ENCODE measurements at places on chromosomes 5 and 9.

DNA sequence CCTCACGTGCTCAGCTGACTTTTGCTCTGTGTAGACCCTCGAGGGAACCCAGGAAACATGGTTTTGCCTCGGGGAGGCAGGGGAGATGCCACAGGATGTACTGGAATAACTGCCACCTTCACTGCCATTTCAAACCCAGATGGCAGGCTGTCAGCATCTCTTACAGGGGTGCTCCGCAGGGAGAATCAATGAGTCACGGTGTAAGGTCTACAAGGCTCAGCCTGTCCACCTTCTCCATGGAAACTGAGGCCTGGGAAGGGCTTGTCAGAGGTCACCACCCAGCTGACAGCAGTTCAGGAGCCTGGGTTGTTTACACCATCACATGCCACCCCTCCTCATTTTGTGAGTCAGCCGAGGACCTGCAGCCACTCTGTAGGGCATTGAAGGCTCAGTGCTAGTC lies 30.8 kb downstream of the DAB2IP start:
- no peak for DNase-seq

DNA sequence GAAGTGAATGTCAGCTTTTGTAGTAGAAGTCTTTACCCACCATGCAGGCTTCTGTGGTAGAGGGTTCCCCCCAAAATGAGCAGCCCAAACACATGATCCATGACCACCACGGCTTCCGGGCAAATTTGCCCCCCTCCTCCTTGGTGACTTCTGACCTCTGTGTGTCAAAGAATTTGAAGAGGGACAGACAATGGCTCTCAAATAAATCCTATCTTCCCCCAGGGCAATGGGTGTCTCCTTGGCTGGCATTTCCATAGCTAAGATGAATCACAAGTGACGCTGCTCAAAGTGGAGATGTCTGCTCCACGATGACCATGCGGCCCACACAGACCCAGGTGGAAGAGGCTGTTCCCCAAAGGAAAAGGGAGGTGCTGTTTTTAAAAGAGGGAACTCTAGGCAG lies 30.2 kb upstream of the BOD1 start:
- no peak for DNase-seq

DNA sequence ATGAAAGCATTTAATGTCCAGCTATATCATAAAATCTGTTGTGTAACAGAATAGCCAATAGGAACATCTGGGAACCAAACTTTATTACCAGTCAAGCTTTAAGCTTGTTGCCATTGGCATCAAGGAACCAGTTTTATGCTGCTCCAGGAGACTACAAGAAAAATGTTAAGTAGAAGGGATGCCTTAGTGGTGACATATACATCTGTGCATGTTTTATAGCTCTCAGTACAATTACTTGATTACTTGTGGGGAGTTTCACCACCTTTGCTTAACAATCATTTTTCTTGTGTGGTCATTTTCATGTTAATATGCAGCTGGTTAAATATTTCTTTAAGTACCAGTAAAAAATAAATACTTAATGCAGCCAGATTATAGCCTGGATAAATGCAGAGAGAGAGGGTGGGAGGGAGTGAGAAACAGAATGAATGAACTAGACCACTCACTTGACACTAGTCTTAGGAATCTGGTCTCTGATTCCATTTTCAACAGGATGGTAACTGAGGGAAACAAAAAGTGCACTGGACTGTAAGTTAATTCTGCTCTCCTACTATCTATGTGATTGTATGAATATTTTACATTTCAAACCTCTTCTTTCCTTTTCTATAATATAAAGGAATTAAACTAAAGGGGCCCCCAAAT lies 35.7 kb upstream of the LURAP1L start:
- no peak for DNase-seq

GRCh38 chr5:174698156-174698555 lies 26.2 kb upstream of the MSX2 start:
- no peak for DNase-seq

- no peak for DNase-seq
These were observed 174.4 kb downstream of the CHSY3 start for GRCh38 chr5:130078661-130079060.

DNA sequence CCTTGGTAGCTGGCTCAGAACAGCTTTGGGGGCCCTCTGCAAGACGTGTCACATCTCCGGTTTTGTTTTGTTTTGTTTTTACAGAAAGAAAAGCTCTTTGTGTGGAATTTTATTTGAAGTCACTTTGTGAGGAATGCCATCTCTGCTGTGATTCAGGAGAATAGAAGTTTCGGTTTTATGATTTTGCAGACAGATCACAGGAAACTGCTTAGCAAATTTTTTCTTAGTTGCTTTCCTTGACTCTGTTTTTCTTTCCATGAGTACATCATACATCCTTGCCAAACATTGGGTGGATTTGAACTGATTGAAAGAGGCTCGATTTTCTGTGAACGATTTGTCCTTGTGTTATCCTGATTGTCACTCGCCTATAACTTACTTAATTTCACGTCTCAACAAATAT lies 5.1 kb downstream of the SEMA5A start:
- no peak for DNase-seq

- no peak for DNase-seq
These were observed 16.1 kb downstream of the NOTCH1 start for GRCh38 chr9:136529516-136530460.

- no peak for DNase-seq
These were observed 158.3 kb downstream of the KCTD16 start for GRCh38 chr5:144328980-144329379.

DNA sequence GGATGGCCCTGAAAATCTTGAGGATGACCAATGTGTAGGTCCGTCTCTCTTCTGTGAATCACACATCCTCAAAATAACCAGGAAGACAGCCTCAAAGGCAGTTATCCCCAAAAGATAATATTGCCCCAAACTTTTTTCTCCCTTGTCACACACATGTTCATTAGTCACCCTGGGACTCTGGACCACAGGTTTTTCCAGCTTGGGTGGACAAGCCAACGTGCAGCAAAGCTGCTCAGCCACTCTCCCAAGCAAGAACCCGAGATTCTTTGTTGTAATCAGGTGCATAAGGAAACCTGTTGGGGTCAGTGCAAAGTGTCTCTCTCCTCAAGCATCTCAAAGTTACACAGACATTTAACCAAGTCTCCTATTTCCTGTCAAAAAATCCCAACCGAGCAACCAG lies 196.6 kb downstream of the GNA14 start:
- DNase-seq: no peak

DNA sequence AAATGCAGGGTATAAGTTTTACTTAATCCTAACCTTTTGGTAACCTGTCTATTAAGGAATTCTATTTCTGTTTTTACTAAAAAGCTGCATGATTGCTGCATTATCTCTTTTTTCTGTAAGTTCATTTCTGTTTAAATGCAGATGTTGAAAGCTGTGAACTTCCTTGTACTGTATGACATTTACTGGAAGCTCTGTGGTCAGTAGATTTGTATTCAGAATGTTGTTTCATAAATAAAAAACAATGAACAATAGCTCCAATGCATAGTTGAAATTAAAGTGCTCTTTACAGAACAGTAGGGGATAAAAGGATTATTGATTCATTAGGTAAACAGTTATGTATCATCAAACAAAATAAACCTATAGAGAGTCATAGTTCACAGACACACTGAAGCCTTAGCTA lies 46.5 kb upstream of the FKTN start:
- no peak for DNase-seq

GRCh38 chr9:100083448-100084127 lies 15.2 kb downstream of the ERP44 start:
- no peak for DNase-seq

DNA sequence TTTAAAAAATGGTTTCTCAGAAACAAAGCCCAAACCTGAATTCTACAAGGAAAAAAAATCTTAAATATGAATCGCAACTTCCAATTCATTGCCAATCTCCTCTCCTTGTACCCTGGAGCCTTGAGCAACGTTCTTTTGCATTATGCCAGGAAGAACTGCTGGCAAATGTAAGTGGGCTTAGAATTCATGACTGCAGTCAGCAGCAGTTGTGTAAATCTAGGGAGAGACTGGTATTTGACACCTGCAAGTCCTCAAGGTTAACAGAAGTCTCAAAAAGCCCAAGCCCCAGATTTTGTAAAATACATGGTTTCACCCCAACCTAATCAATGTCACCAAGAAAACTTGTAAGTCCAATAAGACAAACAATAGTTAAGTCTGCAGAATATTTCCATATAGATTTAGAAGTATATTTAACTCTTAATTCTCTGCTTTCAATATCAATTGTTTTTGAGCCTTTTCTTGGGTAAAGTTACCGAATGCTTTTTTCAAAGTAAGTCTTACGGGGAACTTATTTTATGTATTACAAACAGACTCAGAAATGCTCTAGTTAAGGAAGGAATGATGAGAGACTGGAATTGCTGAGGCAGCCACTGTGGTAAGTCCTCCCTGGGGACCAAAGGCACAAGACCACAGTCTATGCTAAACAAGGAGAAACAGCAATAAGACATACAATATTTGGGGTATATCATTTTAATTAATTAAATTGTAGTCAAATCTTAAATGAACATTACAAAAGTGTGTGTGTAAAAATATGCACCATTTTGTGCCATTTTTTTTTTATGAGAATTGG lies 31.3 kb downstream of the ELL2 start:
- no peak for DNase-seq

DNA sequence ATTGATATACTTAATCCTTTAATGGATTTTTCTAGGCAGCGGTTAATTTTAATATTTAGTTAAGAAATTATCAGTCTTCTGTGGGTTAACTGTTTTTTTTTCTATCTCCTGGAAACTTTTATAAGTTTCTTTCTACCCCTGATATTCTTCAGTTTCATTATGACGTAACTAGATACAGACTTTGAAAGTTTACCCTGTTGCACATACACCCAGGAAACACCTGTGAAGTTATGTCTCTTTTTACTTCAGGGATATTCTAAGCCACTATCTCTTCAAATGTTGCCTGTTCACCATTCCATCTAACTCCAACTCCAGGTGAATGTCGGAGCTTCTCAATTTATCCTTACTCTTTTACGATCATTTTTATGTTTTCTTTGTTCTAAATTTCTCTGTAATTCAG lies 329.0 kb downstream of the ICE1 start:
- no peak for DNase-seq

GRCh38 chr9:36961561-36962325 lies 72.3 kb downstream of the PAX5 start:
- no peak for DNase-seq

DNA sequence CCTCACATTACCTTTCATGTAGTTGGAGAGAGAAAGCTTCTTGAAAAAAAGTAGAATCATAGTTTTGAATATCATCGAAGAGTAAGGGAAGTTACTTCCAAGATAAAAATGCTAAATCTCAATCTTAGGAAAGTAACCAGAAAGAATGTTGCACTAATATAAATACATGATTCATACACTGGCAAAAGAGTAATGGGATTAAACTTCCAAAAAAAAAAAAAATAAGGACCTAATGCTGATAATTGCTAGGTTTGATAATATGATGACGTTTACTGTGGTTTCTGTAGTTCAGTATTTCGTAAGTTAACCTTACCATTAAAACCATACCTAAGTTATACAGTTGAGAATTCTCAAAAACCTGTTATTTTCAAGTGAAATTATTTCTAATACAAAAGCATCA lies 573.8 kb upstream of the CDH9 start:
- no peak for DNase-seq

DNA sequence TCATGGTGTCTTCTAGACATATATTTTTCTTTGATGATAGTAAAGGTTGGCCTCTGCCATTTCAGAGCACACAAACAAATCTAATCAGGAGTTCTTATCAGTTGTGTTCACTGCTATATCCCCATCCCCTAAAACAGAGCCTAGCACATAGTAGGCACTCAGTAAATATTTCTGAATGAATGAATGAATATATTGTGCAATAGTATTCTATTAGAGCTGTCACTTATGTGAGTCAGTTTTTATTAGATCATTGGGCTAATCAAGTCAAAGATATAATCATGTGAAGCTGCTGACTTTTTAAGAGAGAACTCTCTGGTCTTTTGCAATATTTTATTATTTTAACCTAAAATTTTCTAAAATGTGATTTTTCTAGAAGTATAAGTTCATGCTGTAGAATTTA lies 84.2 kb downstream of the CHSY3 start:
- DNase-seq: no peak

DNA sequence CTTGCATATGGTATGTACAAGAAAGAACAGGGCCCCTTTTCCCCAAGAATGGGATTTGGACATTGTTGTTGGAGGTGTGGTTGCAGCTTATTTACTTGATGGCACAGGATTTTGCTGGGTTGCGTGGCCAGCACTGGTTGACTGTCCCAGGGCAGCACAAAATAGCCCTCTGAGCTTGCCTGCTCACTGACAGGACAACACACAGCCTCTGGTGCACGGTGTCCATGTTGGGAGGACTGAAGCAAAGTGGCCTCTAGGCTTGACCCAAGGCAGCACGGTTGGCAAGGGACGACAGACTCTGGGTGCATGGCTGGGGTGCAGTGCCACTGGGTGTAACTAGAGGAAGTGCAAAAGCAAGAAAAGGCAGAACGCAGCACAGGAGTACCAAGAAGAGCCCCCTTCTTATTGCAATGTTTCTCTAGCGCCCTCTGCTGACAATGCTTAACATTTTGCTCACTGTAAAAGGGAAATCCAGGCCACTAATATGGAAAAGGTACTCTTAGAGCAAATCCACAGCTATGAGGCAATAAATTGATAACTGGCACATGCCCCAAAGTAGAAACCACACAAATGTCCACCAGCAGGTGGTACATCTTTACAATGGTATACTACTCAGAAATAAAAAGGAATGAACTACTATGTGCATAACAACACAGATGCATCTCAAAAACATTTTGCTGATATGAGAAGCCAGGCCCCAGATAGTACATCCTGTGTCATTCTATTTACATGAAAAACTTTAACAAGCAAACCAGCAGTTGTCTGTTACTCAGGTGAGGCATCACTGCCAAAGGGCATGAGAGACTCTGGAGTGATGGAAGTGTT lies 47.4 kb upstream of the BARX1 start:
- no peak for DNase-seq

DNA sequence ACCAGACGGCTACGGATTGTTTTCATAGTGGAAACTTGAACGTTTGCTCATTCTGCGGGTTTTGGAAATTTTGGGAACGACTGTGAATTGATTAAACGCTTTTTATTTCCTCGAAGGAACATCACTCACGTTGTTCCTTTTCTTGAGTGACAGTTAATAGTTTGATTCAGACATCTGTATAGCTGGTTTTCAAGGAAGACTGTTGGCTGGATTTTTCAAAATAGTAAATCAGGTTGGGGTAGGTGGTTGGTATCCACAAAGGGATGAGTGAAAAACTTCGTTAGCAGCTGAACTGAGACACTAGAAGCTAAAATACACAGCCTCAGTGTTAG lies 1.1 kb downstream of the TGFBR1 start:
- DNase-seq: no peak

- no peak for DNase-seq
These were observed 75.7 kb upstream of the CCDC112 start for GRCh38 chr5:115372146-115372545.

- DNase-seq: no peak
These were observed 98.9 kb downstream of the ERCC6L2 start for GRCh38 chr9:95974389-95974788.

- DNase-seq: no peak
These were observed 13.1 kb upstream of the NFIB start for GRCh38 chr9:14327036-14327435.

- DNase-seq: no peak
These were observed 28.1 kb downstream of the NIPBL start for GRCh38 chr5:36904677-36905076.

Measured in stimulated activated CD4-positive, alpha-beta T cell treated with anti-CD3 and anti-CD28 coated beads, TNF-alpha, amount 100 ng/mL, for 1 hour (primary cell).